EL (cell line): ENCODE measurements at places on chromosomes 7 and 10.
A peak's percentile ranks its signal among the peaks of the same experiment; 100 is the strongest.

DNA sequence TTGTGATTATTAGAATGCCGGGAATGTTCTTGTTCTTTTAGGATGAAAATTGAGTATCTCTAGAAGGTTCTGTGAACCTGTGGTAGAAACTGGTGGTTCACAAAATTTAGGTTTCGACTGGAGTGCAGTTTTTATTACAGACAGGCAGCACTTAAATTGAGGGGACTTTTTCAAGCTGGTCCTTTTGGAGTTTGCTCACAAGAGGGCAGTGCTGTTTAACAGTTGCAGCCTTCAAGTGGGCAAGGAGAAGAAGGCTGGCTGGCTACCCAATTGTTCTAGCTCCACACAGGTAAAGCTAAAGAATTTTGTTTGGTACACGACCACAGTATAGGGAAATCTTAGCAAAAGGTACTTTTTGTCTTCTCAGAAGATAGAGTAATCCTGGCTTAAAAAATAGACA, 233.6 kb downstream of the SNX13 start:
- peak; percentile 73 for DNase-seq

DNA sequence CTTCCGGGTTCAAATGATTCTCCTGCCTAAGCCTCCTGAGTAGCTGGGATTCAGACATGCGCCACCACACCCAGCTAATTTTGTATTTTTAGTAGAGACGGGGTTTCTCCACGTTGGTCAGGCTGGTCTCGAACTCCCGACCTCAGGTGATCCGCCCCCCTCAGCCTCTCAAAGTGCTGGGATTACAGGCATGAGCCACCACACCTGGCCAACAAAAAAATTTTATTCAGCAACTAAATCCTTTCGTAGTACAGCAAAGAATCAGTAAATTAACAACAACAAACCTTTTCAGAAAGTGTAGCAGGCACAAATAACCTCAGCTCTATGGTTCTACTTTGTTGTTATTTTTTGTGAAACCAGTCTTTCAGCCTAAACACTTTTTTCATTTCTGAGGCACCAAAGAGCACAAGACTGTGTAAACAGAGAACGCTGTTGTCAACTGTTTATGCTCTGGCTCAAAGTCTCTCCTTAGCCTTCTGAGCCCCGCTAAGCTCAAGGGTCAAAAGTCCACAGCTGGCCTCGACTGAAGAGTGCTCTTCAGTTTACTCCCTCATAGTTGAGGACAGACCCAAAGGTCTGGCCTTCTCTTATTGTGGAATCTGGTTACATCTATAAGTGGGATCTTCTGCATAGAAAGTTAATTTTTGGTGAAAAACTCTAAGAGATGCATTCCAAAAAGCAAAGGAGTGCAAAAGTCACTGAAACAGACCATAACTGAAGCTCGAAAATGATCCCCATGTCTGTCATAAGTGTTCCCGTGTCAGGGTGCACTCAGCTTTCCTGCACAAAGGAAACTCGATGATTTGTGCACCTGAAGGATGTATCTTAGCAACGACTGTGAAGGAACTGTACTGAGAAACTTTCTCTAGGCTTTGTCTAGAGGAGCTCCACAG, 24.6 kb upstream of the DDX50 start:
- no peak for DNase-seq

GRCh38 chr10:79560160-79560709, at the start of gene SFTPA2:
Gene SFTPA2 (minus strand): TSS chr10:79560407. CDS start chr10:79559483, 924 bp downstream.
- no peak for DNase-seq

- no peak for DNase-seq
Observed at GRCh38 chr7:144565586-144565985, 162.1 kb upstream of the NOBOX start.

DNA sequence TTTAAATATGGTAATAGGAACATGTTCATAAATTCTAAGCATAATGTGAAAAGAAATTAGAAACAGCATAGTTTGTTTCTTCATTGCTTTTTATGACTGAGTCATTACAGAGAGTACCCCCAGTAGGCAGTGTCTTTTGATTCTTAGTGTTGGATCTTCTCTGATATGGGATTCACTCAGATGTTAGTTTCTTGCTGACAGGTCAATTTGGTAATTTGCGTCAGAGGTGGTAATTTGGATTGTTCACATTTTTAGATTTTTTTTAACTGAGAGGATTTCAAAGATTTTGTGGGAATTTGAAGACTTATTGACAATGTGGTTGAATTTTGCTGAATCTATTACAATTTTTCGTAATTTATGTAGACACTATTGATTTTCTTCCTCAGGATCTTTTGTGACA, 2.1 kb downstream of the HSPA14 start:
- no peak for DNase-seq

DNA sequence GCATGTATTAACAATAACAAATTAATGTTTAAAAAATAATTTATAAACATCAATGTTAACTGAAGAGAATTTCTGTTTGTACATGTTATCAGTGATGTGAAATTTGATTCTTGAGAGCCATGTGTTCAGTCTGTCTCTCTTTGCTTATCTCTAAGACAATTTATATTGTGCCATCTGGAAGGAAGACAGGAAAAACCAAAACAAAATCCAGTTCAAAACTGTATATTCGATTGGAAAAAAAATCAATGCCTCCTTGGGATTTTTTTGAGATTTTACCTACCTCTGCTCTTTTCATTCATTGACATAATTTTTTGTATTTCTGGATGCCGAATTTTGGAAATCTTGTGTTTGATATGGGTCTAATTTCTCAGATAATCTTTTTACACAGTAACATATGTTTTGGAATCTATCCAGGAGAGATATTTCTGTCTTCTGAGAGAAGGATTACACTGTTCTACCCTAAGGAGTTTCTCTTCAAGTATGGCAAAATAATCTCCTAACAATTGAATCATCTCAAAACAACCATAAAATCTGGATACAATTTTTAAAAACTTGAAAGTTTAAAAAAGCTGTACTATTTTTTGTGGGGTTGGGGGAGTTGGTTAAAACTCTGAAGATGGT, 311.9 kb upstream of the GNAI1 start:
- DNase-seq, result no peak

DNA sequence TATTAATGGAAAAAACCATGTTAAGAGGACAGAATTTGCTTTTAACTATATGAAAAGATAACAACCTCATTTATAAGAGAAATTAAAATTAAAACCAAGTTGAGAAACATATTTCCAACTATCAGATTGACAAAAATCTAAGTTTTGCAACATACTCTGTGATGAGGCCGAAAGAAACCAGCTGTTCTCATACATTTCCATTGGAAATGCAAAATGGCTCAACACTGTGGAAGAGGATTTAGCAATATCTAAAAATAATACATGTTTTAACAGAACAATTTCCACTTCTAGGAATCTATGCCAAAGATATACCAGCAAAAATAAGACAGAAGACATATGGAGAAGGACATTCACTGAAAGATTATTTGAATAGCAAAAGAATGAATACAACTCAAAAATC, 268.8 kb downstream of the DYNC1I1 start:
- no peak for DNase-seq

DNA sequence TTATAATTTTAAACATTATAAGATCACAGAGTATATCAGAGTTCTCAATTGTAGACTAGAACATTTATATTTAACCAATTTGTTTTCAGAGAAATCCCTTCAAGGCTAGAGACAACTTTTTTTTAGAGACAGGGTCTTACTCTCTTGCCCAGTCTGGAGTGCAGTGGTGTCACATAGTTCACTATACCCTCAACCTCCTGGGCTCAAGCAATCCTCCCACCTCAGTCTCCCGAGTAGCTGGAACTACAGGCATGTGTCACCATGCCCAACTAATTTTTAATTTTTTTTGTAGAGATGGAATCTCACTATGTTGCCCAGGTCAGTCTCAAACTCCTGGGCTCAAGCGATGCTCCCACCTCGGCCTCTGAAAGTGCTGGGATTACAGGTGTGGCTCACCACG, 15.3 kb downstream of the UCMA start:
- no peak for DNase-seq

GRCh38 chr7:143279186-143280098, 5.3 kb upstream of the TMEM139 start:
- DNase-seq, result no peak

GRCh38 chr10:125160856-125161706, 718 bp upstream of the CTBP2 start:
- peak; percentile 91 for DNase-seq

DNA sequence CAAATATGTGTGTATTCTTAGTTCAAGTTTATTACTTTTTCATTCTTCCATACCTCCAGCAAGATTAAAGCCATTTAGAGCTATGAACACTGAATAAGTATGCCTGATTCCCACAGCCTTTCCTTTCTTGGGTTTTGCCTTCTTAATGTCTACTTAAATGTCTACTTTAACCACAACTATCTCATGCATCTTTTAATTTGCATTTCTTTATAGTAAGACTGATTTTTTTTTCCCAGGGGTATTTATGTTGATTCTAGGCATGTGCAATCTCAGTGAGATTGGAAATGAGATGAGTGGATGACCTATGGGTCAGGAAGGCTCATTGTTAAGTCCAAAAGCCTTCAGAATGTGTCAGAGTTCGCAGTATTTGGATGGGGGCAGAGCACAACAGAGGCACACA, 3.6 kb downstream of the PCBD1 start:
- no peak for DNase-seq

GRCh38 chr7:46811529-46811928, 770.4 kb downstream of the TNS3 start:
- peak; percentile 96 for DNase-seq

DNA sequence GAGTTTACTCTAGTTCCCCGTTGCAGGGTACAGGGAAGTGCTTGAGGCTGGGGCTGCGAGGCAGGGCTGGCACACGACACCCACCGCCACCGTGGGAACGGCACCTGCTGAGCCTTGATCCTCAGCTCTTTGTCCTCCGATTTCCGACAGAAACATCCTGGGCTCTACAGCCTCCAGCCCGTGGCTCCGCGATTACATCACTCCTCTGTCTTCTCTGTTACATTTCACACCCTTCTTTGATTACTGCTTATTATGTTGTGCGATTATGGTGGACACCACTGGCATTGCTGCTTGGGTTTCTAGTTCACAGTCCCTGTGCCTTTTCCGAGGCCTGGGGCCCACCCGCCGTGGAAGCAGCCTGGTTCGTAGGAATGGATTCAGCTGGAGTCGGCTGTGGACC, 26.9 kb downstream of the FKBP6 start:
- no peak for DNase-seq

GRCh38 chr7:28296571-28297483, 115.5 kb upstream of the CREB5 start:
- peak; percentile 62 for DNase-seq

GRCh38 chr7:69691327-69691726, 93.1 kb downstream of the AUTS2 start:
- DNase-seq, result no peak

GRCh38 chr10:112202561-112203241, 19.1 kb upstream of the GPAM start:
- DNase-seq, result peak; percentile 50

DNA sequence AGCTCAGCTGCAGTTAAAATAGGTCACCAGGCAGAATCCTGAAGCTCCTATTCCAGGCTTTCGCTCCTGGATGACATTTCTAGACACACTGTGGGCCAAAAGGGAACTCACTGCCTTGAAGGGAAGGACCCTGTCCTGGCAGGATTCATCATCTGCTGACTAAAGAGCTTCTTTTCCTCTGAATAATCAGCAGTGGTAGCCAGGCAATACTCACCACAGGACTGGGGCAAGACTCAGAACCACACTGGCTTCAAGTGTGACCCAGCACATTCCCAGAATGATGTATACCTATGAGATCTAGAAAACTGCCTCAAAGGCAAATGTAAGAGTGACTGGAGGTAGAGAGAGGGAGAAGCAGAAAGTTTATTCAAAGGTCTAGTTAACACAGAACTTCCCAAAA, 29.5 kb upstream of the EBF3 start:
- peak; percentile 84 for DNase-seq

DNA sequence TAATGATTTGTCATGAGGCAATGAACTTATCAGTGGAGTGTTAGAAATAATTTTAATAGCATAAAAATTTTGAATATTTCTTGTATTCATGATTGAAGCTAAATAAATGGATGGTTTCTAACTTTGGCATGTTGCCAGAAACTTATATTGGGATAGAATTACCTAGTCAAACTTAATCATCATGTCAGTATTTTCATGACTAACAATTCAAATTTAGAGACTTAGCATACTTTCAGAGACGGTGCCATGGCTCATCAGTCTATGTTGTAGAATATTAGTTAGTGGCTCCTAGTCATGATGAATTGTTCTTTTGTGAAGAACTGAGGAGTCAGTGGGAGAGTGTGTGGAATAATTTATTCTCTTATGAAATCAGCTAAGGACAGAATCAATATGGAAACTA, 599.6 kb upstream of the POT1 start:
- DNase-seq, result no peak

DNA sequence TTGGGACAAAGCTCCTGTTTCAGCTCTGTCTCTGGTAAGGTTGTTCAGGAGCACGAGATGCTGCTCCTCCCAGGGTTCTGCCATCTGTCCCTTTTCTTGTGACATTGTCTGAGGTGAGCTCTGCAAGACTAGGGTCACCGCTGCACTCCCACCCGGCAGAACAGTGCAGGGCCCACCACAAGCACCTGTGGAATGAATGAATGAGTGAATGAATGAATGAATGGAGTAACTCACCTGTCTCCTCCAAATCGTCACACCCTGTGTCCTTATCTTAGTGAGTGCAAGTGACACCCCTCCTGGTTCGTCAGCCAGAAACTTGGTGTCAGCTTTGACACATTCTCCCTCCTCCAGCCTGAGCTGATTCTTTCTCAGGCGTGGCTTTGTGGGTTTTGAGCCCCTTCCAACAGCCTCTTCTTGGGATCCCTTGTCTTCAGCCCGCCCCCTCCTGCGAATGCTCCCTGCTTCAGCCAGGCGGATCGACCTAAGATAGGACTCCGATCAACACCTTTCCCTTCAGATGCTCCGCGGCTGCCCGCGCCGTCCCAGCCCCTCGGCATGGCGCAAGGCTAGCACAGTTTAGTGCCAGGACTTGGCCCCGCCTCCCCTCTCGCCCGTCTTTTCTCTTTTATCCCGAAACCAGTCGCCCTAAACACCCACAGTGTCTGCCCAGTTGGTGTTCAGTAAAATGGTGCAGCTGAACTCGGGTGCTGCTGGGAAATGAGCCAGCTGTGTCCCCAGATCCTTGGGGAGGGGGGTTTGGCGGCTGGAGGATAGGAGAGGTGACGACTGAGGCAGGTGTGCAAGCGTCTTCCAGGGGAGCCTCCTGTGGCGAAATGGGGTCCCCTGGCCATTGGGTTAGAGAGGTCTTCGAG, 89.3 kb downstream of the BEND7 start:
- DNase-seq, result peak; percentile 22
